Motor neuron (in vitro differentiated cells): ENCODE measurements at places on chromosomes 1 and 21. TPM values are rescaled to one million over a fixed set of nuclear protein-coding genes. Genes with fewer than 3 reads are reported as not detected.

- no peak for ATAC-seq
Measured at GRCh38 chr1:212637902-212638301, 29.3 kb downstream of the ATF3 start.

DNA sequence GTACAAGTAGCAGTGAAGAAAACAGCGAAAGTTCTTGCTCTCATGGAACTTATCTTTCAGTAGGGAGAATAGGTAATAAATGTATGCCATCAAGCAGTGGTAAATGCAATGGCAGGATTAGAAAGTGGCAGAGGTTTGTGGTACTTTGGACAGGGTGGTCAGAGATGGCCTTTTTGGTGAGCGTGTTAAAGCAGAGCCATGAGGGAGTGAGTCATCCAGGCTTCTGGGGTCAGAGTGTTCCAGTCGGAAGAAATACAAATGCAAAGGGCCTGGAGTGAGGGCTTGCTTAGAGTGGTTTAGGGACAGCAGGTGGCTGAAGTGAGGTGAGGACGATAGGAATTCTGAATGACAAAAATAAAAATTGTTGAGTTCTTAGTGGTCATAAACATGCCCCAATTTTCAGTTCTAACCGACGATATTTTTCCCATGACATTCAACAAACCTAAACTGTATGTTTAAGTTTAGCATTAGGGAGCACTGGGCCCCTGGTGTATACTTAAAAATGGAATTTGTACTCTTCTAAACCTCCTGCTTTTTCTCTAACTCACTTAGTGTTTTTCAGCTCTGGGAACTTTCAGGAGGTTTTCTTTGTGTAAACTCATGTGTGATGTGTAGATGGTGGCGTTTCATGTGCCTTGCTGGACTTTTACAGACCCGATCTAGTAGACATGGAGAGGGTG, 78.2 kb downstream of the MACF1 start:
- no peak for ATAC-seq

DNA sequence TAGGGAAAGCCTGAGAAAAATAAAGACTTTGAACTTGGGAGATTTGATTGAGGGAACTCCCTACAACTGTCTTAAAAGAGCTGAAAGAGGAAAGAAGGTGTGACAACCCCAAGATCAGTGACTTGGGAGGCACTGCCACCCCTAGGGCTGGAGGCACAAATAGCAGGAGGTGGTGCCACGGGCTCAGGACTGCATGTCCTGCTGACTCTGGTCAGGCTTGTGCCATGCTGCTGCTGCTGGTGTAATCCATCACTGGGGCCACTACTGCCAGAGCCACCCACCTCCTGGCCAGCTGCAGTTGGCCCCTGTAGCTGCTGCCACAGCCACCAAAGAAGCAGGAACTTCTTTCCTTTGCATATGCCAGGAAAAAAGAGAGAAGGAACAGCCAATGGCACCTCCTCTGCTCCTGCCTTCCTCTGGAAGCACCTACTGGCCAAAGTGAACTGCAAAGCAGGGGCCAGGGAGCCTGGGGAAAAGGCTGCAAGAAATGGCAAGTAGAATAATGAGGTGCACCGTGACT, 730.3 kb downstream of the PTPRU start:
- ATAC-seq = no peak

Gene CLDN17
- total RNA-seq = 0.38 TPM in 1 of 2 replicates, not detected in the other
